Astrocyte (in vitro differentiated cells and primary cell): ENCODE measurements at places on chromosomes 5 and 9.
A peak's percentile ranks its signal among the peaks of the same experiment; 100 is the strongest.

DNA sequence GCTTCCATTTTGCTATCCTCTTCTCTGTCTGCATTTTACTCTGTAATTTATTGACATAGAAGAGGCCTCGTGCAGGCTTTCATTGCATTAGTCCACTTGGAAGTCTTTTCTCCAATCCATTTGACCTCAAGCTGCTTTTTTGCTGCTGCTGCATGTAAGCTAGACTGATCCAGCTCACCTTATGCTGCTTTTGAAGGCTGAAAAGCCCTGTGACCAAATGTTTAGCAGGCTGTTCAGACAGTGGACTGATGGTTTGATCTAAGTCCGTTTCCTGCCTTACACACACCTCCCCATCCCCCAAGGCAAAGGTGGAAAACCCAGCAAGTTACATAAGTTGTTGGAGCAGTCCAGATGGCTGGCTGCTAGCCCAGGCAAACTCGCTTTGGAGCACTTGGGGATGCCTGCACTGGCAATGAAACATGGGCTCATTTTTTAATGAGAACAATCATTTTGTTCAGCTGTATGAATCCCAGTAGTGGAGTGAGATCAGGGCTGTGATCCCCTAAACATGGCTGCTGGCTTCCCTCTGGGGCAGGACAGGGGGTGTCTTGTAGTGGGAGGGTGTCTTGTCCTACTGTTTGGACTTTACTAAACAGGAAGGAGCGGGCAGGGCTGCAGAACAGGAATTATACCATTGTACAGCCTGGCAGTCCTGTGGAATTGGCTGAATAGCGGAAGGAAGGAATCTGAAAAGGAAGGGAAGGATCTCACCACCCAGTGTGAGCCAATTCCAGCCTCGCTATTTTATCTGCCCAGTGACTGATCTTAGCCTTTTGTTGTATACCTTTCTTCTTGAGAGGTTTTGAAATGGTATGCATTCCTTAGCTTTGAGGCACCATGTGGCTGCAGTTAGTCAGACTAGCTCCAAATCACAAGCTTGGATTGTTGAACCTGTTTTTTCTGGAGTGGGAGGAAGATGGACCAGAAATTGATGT, 212.0 kb downstream of the ARHGAP26 start:
- DNase-seq = peak; percentile 95

DNA sequence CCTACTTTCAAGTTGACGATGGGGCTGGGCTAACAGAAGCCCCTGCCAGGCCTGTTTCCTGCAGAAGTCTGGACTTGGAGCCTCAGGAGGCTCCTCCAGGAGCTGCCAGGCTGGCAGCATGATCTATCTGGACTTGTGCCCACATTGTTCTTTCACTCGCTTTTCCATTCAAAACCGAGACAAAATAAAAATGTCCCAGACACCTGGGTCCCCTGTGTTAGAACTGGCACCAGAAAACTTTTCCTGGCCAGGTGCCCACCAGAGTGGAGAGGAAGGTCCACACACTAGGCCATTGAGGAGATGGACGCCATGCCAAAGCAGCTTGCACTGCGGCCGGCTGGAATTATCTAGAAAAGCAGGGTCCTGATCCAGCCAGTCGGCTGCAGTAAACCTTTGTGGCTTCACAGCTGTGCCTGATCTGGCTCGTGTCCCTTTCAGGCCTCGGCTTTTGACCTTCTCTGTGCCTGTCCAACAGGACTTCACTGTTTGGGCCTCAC, 78.2 kb downstream of the GCNT1 start:
- DNase-seq = no peak

GRCh38 chr5:55483885-55484284, 50.9 kb downstream of the PLPP1 start:
- no peak for DNase-seq

DNA sequence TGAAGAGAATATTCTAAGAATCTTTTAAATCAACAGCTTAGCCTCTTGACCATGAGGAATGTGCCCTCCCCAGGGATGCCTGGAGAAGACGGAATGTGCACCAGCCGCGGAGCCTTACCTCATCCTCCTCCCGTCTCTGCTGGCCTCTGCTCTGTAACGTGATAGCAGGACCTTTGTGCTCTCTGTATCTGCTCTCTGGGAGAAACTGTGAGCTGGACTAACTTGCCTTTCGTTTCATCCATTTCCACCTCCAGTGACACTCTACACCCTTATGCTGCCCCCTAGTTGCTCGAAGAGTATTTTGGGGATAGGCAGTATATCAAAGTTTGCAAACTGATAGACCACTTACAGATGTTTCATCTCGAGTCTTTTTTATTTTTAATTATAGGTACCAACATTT, 141.4 kb downstream of the NPR3 start:
- peak; percentile 82 for DNase-seq

GRCh38 chr9:135219676-135220600, 132.5 kb downstream of the OLFM1 start:
- DNase-seq = no peak

GRCh38 chr5:18732556-18733479, 1098.6 kb downstream of the TAF11L14 start:
- no peak for DNase-seq

DNA sequence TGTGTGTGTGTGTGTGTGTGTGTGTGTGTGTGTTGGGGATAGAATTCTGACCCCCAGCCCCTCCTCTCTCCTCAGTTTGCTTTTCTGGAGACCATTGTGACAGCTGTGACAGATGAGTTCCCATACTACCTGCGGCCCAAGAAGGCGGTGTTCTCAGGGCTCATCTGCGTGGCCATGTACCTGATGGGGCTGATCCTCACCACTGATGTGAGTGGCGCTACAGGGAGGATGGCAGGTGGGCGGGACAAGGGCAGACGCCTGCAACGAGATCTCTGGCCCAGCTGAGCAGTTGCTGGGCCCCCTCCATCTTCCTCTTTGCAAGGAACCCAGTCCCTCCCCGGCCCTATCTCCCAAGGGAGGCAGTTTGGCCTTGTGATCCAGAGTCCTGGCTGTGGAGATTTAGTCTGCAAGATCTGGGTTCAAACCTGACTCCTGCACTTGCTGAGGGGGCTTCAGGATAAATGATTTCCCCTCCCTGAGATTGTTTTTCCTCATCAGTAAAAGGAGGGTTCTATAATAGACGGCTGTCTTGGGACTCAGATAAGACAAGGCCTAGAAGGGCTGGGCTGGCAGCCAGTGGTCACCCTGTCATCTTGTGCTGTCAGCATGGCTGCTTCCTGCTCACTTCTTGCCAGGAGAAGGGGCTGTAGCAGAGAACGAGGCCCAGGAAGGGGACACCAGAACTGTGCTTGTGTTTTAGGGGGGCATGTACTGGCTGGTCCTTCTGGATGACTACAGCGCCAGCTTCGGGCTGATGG, 14.1 kb downstream of the SLC6A7 start:
- DNase-seq = no peak

DNA sequence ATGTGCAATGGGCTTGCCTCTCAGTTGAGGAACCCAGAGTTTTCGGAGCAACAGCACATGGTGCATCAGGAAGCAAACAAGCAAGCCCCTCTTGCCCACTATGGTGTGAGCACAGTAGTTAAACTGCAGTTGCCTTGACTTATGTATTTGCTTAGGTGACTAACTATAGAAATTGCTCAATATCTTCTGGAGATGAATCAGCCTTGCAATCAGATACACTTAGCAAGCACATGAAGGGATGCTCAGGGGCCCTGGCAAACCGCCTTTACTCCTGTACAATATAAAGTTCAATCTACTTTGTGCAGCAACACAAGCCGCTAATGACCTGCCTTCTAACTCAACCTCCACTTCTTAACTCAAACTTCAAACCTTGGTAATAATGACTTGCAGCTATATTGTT, 581.7 kb upstream of the RIOK2 start:
- peak; percentile 66 for DNase-seq
